ENCODE measurements at places on chromosomes 3 and 15. TPM values are rescaled to one million over a fixed set of nuclear protein-coding genes. Genes with fewer than 3 reads are reported as not detected.

- peak; percentile 66 for DNase-seq
Observed at GRCh38 chr15:100732211-100733055, 130.0 kb downstream of the ASB7 start.

DNA sequence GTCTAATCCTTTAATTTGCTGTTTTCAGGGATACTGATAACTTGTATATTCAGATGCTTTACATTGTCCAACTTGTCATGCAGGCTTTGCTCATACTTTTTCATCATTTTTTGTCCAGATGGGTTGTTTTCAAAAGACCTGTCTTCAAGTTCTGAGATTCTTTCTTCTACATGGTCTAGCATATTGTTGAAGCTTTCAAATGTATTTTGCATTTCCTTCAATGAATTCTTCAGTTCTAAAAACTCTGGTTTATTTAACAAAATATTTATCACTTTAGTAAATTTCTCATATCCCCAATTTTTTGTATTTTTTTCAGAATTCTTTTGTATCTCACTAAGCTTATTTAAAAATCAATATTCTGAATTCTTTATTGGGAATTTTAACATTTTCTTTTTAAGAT is 388.3 kb upstream of the IL12A start:
- DNase-seq, result no peak

GRCh38 chr3:126644615-126645014 is 10.3 kb downstream of the TXNRD3 start:
- no peak for DNase-seq

The LSAMP gene
- polyA plus RNA-seq, result 1.8 TPM

GRCh38 chr3:15300323-15301078 is 31.9 kb downstream of the SH3BP5 start:
- DNase-seq, result no peak

- DNase-seq, result no peak
Observed at GRCh38 chr15:28985691-28986090, 99.9 kb downstream of the APBA2 start.

DNA sequence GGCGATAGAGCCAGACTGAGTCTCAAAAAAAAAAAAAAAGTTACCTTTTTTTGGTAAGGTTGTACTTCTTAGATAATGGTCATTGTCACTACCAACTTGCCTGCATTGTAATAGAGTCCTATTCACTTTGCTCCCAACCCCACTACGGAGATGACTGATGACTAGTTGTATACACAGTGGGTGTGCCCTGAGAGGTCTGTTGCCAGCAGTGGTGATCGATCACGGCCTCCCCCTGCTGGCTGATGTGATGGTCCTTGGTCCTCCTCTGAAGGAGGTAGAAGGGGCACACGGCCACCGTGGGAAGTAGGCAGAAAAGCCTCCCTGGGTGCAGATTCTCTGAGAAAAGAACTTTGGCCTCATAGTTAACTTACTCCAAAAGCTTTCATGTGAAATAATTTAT is 10.7 kb downstream of the GCNT3 start:
- DNase-seq, result peak; percentile 85

The NMNAT3 gene
- 9.9 TPM for polyA plus RNA-seq

GRCh38 chr3:52317208-52318000 is 1.3 kb downstream of the DNAH1 start:
- DNase-seq, result peak; percentile 66

GRCh38 chr3:85796140-85796539 is 837.4 kb downstream of the CADM2 start:
- no peak for DNase-seq

GRCh38 chr3:32335365-32336112 is 56.1 kb upstream of the CMTM7 start:
- DNase-seq, result no peak

The EFHB gene
- not detected for polyA plus RNA-seq

The SEMA3F gene
- polyA plus RNA-seq, result 3.0 TPM

The ARHGEF3 gene
- 9.0 TPM for polyA plus RNA-seq

DNA sequence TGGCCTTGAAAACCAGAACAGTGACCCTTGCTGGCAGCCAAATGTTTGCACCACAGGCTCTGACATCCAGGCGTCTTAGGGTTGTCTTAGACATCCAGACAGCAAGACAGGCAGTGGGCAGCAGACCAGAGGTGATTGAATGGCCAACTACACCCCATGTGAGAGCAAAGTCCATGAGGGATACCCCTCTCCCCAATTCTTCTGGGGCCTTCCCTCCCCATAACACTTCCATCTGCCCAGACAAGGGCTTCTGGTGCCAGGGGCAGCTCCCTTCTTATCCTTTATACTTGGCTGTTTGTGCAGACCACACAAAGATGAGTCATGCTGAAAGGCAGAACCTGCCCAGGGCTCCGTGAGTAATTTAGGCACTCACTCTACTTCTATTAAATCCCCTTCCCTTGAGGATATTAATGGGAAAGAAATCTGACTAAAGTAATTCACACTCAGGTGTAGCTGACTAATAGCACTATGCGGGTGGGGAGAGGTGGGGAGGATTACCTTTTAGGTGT is 257.9 kb downstream of the UACA start:
- DNase-seq, result no peak

DNA sequence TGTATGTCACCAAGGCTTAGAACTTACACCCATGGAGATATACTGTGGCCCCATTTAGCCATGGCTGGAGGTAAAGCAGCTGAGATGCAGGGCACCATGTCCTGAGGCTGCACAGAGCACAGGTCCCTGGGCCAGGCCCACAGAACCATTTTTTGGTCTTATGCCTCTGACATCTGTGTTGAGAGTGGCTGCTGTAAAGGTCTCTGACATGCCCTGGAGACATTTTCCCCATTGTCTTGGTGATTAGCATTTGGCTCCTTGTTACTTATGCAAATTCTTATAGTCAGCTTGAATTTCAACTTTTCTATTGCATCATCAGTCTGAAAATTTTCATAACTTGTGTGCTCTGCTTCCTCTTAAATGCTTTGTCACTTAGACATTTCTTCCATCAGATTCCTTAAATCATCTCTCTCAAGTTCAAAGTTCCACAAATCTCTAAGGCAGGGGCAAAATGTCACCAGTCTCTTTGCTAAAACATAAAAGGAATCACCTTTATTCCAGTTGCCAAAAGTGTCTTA is 701.3 kb downstream of the EPHA3 start:
- no peak for DNase-seq

The EOMES gene
- polyA plus RNA-seq, result 0.40 TPM

- no peak for DNase-seq
Observed at GRCh38 chr3:183551930-183552329, 3.6 kb downstream of the KLHL6 start.

The VEPH1 gene
- not detected for polyA plus RNA-seq

DNA sequence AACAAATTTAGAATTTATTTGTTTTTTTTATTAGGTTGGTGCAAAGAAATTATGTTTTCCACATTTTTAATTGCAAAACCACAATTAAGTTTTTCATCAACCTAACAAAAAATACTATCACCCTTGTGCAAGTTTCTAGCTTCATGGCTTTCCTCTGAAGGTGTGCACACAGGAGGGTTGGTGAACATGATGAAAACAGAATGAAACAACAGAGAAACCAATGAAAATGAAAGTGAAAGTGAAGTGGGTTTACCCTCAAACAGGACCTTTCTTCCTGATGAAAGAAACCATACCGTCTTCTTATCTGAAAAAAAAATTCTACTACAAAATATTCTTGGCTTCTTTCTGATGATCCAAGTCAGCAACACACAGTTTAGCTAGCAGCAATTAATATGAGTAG is 71.9 kb upstream of the FEZF2 start:
- DNase-seq, result peak; percentile 53

DNA sequence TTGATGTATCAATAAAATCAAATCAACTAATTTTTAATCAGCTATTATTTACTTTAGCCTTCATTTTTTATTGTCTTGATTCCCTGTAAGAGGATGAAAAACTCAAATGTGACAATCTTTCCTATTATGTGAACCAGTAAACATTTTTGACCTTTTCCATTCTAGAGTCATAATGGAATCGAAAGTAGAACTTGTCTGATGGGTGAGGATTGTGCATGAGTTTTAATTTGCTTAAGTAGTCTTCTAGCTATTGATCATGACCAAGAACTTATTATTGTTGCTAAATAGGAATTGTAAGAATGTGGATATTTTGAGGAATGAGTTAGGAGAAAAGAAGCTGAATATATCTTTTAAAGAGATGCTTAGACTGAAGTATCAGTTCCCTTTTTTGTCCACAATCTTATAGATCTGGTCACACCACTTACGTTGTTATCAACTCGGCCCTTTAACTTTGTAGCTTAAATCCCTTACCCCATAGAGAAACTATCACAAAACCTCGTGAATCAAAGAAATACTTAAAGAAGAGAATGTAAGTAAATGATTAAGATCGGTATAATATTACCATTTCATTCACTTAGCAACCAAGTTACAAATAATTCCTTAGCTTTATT is 147.3 kb downstream of the TP63 start:
- no peak for DNase-seq

DNA sequence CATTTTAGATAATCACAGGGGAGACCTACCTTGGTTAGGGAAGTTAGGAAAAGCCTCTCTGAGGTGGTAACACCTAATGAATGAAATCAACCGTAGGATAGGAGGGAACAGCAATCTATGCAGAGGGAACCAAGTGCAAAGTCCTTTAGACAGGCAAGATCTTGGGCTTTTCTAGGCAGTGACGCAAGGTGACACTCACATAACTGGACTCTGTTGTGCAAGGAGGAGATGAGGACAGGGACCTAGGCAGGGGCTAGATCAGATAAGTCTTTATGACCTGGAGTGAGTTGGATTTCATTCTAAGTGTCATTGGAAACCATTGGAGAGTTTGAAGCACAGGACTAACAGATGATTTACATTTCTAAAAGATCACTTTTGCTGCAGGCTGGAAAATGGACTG is 4.6 kb upstream of the LMOD3 start:
- DNase-seq, result peak; percentile 30

DNA sequence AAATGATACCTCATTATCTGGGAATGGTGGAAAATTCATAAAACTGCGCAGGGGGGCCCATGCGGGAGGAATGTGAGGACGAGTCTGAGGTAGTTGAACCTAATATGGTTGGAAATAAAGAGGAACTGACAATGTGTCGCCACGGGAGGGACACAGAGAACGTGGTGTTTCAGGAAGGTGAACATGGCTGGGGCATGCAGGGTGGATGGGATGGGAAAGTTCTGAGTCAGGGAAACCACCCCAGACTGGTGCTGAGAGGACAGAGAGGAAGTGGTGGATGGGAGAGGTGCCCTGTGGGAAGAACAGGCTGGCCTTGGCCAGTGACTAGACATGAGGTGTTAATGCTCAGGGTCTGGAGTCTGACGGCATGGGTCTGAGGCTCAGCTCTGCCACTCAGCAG is 137.1 kb upstream of the WNT5A start:
- no peak for DNase-seq

The CPNE4 gene
- 0.66 TPM for polyA plus RNA-seq

DNA sequence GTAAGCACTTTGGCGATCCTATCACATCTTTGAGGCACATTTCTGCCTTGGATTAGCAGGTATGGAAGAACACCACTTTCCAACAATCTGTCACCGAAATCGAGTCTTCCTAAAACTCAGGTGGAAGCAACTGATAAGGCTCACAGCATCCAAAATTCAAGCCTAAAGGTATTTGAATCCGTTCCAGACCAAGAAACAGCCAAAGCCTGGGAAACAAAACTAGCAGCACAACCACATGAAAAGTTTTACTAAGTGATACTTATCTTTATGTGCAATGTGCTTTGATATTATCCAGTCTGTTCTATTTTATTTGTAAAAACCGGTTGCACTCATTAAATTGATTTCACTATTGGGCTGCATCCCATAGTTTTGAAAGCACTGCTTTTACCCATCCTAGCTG is 40.5 kb upstream of the FAM174B start:
- DNase-seq, result no peak

- no peak for DNase-seq
Observed at GRCh38 chr3:13282986-13283876, 136.9 kb downstream of the NUP210 start.

- no peak for DNase-seq
Observed at GRCh38 chr15:78291052-78291451, 8.4 kb downstream of the SKIC8 start.

DNA sequence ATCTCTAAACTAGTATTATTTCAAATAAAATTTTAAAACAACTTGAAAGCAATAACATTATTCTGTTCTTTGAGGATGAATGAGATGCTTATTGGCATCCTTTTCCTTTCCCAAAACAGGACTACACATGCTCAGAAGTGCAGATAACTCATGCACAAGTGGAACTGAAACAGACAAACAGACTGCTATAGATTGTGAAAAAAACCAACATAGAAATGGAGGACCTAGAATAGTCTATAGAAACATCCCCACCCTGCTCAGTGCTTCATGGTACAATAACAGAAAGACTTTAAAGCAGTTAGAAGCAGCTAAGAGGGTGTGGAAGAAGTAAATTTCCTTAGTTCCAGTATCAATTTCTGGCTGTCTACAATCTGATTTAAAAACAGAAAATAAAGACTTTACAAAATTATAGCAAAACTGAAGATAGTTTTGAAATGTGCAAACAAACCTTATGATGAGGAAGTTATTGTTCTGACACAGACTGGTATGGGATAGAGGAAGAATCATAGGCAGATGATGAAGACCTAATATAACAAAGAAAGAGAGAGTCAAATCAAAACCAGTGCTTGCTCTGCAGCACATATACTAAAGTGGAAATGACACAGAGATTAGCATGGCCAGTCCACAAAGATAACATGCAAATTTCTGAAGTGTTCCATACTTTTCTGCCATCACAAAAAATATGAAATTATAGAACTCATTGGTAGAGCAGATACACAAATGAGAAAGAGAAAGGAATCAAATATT is 1025.4 kb downstream of the SQOR start:
- no peak for DNase-seq

DNA sequence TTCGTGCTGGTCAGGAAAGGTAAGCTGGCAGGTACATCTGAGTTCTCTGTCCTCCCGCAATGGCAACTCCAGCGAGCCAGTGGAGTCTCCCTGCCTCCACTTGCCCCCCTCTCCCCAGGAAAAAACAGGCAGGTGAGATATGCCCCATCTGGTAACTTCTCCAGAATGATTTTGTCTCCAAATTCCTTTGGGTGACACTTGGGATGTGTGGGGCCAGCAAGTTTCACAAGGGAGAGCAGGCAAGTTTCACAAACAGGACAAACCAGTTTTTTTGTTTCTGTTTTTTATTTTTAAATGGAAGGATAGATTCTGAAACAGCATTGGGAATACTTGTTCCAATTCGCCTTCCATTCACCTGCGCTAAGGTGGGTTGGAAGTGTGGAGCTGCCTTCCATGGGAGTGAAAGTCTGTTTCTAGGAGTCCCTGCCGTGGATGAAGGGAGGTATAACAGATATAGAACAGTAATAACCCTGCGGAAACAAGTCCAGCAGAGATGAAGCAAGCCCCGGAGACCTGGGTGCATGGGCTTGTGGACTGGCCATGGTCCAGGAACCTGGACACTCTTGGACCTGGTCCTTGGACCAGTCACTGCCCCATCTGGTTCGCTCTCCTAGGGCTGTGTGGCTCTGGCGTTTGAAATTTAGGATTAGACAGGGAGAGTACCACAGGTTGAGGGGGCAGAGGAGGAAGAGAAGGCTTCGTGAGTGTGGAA is 22.9 kb upstream of the KIF23 start:
- no peak for DNase-seq

DNA sequence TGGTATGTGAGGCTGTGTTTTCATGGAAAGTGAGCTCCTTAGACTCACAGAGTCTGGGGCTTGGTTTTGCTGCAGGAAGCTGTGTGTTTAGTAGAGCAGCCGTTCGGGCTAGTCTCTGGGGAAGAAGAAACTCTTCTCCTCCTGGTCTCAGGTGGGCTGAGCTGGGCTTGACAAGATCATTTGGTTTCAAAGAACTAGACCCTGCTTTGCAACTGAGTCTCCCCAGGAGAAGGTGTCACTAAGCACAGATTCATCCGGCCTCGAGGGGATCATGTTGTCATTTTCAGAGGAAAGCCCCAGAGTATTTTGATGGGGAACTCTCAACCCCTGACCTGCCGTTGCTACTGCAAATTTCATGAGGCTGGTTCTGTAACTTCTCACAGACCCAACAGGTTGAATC is 188.5 kb downstream of the FAM43A start:
- DNase-seq, result no peak

The SRGAP3 gene
- 1.4 TPM for polyA plus RNA-seq
